Adrenal gland (tissue), 19 donors: ENCODE measurements at places on chromosomes 13 and 19.

DNA sequence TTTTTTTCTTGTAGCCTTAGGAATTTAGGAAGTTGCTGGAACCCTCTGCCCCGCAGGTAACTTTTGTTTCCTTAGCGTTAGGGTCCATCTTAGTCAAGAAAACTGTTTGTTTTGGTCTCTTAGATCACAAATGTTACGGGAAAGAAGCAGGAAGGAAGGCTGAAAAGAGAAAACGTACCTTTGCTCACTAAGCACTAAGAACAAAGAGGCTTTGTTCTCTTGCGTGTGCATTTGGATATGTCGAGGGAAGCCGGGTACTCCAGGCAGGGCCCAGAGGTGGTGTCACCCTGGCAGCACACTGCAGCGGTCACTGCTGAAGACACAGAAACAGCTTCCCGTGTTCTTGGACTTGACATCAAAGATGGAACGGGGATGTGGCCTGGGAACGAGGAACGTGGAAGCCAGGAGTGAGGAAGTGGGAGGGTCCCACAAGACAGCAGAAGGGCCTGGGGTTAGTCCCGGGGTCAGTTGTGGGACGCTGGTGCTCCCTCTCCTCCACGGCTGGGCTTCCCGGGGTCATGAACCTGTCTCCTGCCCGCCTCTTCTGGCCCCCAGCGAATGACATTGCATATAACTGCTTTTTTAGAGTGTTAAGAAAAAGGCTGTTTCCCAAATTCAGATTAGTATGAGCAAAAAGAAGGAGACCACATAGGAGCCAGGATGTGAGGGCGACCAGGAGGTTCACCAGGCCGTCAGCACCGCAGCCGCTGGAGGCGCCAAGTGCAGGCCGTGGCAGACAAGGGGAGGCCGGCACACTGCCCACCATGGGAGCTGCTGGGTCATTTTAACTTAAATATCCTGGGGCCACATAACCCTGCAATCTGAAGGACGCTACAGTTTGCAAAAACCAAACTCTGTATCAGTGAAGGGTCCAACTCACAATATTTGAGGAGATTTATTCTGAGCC lies 31.6 kb downstream of the ATP11A start:
- no peak for DNase-seq

GRCh38 chr13:21672287-21672680 lies 1.4 kb downstream of the FGF9 start:
- no peak for DNase-seq

DNA sequence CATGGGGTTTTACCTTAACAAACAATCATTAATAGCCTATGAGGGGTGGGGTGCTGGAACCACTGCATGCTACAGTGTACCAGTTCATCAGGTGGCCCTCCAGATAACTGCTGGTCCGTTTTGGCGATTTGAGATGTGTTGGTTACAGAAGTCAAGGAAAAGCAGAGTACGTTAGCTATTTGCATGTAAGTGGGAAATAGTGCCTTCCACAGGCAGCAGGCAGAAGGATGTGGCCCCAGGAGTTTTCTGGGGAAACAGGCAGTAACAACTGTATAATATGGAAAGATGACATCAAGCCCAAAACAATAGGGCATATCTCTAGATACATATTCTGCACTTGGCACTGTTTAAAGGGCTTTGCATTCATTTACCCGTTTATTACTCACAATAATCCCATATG lies 245.7 kb downstream of the COL4A1 start:
- DNase-seq = no peak

DNA sequence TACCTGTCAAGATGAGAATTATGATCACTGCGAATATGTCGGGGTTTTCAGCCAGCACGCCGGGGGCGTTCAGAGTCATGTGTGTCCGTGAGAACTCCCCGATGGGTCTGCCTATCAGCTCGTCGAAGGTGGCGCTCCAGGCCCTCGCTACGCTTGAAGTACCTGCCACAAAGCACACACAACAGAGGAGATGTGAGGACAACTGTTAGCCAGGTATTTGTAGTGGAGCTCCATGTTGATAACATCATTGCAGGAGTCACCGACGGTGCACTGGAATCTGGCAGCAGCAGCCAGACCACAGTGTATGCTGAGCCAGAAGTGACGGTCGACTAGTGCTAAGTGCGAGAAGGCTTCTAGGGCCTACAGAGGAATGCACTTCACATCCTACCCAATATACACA lies 62.7 kb downstream of the SLC7A1 start:
- DNase-seq = no peak

GRCh38 chr13:74193391-74193790 lies 59.2 kb upstream of the KLF12 start:
- no peak for DNase-seq

DNA sequence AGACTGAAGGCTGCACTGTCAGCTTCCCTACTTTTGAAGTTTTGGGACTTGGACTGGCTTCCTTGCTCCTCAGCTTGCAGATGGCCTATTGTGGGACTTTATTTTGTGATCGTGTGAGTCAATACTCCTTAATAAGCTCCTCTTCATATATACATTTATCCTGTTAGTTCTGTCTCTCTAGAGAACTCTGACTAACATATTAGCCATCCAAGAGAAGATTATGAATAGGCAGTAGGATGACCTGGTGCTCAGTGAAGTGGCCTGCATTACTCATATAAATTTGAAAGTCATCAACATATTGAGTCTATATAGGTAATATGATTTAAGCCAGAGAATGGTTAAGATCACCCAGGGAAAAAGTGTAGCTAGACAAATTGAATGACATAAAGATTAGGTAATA lies 136.3 kb upstream of the UFM1 start:
- no peak for DNase-seq

DNA sequence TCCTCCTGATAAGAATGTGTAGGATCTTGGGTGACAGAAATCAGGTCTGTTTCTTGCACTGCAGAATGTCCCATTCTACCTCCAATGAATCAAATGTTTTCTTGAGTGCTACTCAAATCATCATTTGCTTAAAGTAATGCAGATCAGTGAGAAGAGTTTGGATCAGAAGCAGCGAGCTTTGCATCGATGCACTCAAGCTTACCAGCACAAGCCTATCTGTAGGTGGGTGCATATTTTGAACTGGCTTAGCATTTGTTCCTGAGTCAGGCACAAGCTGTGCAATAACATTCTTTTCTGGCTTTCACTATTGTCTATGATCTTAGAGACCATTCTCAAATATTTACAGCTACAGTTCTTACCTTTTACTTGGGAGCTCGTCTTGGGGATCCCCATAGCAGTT lies 109.5 kb downstream of the UBL3 start:
- DNase-seq = no peak

GRCh38 chr19:23410155-23410554 lies 14.9 kb upstream of the ZNF91 start:
- DNase-seq = no peak

DNA sequence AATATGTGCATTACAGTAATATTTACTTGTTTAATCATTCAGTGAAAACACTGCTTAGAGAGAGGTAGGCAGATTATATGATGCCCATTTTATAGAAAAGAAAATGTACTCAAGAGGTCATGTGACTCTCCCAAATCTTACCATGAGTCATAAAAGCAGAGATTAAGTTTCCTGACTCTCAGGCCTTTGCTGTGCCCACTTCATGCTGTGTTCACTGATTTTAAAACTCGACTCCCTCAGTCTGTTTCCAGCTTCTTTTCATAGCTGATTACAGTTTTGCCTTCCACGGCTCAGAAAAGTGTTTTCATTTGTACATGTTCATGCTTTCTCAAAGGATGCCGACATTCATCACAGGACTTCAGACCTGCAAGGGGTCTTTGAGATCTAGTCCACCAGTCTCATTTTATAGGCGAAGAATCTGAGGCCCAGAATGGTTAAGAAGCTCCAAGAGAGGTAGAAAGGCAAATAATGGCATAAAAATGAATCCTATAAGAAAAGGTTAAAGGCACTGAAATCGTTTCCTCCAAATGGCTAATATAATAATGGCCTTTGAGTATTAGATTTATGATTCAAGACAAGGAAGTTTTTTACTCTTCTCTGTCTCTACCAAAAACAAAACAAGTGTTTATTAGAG lies 9.0 kb upstream of the IPO5 start:
- DNase-seq = no peak
